ENCODE measurements at places on chromosomes 6 and 20.

DNA sequence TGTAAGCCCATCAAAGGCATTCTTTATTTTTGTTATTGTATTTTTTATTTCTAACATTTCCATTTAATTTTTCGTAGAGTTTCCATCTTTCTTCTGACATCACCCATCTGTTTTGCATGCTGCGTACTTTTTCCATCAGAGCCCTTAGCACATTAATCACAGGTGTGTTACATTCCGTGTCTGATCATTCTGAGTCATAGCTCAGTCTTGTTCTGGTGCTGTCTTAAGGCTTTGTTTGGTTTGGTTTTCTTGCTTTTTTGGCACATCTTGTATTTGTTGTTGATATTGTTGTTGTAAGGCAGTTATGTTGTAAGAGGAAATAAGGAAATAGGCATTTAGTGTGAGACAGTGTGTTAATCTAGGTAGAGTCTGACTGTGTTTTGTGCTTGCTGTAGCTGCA, 214.6 kb upstream of the CDH4 start:
- no peak for DNase-seq

DNA sequence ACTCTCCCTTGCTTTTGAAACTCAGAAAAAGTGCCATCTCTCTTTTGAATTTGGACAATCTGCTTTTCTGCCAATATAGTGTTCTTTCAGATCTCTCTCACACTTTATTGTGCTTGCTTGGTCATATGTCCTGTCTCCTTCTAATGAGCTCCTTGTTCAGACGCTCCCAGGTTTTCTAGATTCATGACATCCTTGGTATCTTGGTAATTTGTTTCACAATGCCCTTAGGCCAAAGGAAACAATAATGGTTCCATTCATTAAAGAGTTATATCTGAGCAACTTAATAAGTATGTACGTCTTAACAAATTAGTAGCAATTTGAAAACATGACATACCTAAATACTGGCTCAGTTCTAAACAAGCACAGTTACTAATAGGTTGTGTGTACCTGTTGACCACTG, 293.4 kb upstream of the SPTLC3 start:
- no peak for DNase-seq

DNA sequence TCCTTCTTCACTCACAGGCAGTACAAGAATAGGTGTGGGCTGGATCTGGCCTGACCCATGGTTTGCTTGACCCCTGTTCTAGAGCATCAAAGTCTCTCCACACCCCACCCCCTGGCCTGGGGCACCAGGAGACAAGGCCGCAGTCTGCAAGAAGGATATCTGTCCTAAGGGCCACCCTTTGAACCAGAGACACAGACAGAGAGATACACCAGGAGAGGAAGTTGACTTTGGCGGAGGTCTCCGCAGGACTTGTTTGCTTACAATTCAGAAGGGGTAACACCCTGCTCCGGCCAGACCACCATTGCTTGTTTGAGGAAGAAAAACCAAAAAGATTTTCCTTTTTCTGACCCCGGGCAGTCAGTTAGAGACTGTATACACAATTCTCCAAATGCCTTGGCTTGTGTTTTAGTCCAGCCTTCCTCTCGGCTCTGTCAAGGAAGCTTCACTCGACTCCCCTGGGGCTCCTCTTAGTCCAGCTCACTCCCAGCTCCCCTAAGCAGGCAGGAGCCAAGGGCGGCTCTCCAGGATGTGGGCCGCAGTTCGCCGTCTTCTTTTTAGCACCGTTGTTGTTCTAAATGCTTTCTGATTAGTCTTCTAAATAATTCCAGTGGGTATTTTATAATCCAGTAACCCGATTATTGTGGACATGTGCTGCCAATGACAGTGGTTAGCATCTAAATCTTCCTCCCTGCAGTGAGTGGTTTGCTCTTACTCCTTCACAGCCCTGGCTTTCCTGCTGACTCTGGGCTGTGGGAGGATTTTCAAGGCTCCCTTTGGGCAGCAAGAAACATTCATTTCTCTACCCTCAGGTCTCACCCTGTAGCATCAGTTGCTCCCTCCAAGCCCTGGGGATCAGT, 58.6 kb upstream of the MRPS10 start:
- DNase-seq: no peak

DNA sequence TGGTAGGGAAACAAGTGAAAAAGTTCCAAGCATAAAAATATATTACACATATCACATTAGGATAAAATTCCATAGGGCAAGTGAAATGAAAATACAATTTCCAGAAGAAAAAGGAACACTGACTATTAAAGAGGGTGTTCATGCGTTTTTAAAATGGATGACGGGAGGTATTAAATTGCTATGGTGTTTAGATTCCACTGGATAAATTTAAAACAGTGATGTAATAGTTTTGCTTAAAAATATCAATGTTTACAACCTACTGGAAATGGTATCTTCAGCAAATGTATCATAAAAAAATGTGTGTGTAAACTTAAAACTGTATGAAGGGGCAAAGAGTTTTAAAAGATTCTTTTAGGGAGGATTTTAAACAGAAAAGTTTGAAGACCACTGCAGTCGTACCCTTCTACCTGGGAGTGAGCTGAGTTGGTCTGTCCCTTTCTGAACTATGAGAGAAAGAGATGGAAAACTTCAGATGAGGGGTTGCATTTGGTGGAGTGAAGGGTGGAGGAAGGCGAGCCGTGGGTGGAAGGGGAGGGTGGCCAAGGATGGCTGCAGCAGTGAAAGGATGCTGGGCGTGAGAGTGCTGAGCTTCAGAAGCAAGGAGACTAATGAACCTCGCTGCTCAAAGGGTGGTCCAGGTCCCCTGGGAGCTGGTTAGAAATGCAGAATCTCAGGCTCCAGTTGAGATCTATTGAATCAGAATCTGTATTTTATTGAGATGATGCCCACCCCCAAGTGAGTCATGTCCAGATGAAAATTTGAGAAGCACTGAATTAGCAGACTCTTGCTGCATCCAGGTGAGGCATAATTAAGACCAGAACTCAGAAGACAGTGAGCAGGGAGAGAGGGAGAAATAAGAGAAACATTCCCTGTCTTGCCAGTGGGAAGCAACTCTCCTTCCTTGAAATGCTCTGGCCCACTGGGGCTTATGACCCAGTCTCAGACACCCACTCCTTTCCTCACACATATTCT, 54.5 kb upstream of the MRPS10 start:
- no peak for DNase-seq

DNA sequence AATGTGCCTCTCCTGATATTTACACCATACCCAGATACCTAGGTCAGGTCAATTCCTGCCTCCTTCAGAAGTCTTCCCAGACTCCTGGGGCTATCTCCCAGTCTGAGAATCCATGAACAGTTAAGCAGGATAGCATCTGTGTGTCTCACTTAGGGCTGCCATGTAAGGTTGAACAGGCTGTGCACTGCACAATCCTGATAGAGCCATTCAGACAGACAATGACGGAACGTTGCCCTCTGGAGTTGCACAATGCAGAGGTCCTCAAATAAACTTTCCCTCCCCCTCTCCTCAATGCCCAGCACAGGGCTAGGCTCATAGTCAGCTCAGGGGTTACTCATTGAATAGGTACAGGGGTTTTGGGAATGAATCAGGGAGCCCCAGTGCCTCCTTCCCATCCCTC, 89.7 kb downstream of the CD40 start:
- DNase-seq: no peak

GRCh38 chr6:37867756-37868446, 48.4 kb downstream of the ZFAND3 start:
- DNase-seq: peak; percentile 22

Measured in GM13977 (cell line).